ENCODE measurements at places on chromosomes 11 and 22.

DNA sequence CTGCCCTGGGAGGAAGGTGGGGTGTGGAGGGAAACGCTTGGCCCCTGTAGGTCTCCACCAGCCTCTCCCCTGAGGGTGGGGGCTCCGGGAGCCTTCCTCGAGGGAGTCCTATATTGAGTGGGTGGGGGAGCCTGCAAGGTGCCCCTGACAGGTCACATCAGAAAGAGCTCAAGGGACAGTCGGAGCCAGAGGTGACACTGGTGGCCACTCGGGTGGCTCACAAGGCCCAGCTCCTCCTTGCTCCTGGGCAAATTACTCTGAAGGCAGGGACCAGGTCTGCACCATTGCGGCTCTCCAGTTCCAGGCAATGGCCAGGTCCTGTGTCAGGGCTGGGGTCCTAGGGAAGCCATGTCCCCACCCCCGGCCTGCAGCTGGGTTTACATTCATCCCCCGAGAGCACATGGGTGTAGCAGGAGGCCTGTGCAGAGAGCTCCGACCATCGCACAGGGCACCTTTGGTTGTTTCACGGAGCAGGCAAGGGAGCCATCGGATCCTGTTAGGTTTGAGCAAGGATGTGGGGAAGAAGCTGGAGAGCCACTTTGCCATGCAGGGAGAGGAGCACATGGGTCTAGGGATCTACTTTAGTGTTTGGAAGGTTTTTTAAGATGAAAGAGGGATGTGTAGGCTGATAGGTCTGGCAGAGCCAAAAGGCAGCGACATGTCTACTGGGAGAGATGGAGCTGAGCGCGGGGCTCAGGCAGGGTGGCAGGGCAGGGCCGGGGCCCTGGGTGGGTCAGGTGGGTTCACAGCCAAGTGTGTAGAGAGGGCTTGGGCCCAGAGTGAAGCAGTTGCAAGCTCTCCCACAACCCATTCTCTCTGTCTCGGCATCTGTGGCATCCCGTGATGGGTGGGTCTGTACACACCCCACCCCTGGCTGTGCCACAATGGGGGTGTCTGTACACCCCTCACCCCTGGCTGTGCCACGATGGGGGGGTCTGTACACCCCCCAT, 14.8 kb downstream of the CCND1 start:
- DNase-seq: no peak

- no peak for DNase-seq
Measured at GRCh38 chr11:18320617-18321016, 1.3 kb downstream of the HPS5 start.

GRCh38 chr22:18968011-18968749, 32.1 kb upstream of the PRODH start:
- no peak for DNase-seq

- DNase-seq: no peak
Measured at GRCh38 chr22:37472418-37473006, 13.7 kb downstream of the MFNG start.

DNA sequence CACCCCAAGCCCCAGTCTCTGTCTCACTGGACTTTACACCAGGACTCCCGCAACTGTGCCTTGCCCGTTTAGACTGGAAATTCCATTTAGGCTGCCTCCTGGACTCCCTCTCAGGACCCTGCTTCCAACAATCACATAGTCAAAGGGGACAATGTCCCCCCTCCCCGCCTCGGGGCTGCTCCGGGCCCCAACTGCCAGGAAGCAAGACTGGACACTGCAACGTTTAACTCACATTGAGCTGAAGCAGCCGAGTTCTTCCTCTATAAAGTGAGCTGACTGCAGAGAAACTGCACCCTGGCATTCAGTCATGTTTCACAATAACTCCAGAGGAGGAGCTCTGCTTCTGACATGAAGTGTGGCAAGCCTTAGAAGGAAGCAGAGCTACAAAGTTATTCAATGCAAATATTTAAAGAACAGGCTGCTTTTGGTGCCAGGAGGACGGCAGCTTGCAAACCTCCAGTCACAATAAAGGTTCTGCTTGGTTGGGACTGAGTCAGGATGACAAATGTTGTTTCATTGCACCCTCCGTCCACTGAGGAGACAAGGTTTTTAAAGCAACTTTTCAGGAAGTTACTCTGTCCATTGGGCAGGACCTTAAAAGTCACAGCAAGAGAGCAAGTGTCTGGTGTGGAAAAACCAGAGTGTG, 19.9 kb downstream of the PACSIN2 start:
- DNase-seq: no peak

- no peak for DNase-seq
Measured at GRCh38 chr22:23856721-23857605, 712 bp upstream of the SLC2A11 start.

DNA sequence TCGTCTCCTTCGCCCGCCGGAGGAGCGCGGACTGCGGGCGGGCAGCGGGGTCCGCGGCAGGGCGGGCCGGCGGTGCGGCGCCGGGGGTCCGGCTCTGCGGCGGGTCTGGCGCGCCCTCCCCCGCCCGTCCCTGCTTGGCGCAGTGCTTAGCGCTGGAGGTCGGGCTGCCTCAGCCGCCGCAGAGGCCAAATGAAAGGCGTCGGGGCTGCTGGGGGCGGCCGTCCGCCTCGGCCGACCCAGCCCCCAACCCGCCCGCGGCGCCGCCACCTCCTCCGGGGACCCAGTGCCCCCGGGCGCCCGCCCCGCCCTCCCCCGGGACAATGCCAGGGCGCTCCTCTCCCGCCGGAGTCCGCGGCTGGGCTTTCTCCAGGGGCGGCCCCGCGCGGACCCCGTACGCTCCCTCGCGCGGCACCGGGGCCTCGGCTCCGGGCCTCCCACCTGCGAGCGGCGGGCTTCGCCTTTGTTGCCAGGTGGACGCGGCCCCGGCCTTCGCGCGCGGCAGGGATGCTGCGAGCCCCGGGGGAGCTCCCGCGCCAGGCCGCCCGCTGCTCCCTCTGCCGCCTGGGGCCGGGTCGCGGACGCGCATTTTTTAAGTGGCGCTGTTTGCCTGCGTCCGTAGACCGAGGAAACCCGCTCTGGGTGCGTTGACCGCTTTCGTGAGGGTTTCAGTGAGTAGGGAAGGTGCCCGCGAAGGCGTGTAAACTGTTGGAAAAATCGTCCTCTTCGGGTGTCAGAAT, 583 bp downstream of the APLP2 start:
- DNase-seq: peak; percentile 21

- no peak for DNase-seq
Measured at GRCh38 chr11:10654811-10655150, 38.8 kb downstream of the IRAG1 start.

DNA sequence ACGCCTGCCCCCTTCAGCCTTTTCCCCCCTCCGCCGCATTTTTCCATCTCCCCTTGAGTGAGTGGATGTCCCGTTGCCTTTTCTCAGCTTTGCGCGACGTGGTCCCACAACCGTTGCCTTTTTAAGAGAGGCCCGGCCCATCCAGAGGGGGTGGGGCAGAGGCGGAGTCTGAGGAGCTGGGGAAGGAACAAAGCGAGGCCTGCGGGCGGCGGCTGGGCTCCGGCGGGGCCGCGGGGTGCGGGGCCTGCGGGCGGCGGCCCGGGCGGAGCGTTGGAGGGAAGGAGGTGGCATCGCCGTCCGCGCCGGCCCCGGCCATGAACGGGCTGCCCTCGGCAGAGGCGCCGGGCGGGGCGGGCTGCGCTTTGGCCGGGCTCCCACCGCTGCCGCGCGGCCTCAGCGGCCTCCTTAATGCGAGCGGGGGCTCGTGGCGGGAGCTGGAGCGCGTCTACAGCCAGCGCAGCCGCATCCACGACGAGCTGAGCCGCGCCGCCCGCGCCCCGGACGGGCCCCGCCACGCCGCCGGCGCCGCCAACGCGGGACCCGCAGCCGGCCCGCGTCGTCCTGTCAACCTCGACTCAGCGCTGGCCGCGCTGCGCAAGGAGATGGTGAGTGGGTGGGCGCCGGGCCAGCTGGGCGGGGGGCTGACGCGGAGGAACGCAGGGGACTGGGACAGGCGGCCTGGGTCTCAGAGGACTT, at the start of gene FAM89B:
FAM89B (plus strand) TSS at position 183 of the 696 bp plus-strand sequence; CDS start at position 315, 132 bp downstream.
- peak; percentile 74 for DNase-seq

GRCh38 chr22:20674998-20675397, 98.9 kb upstream of the SERPIND1 start:
- DNase-seq: no peak

- DNase-seq: no peak
Measured at GRCh38 chr11:124474079-124474478, 28.6 kb upstream of the OR8B8 start.

DNA sequence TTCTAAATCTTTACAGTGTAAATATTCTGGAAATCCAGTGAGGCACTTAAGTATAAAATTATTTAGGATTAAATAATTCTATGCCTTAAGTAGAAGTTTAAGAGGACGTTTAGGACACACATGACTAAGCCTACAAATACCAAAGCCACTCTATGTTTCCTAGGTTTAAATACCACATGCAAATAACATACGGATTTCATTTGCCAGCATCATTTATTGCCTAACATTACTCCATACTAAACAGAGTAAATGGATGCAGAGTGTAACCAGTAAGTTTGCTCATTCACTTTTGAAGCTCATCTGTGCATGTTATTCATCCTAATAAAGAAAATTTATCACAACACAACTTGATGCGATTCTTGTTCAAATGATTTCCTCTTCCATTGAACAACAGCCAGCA, 4.1 kb downstream of the BDNF start:
- no peak for DNase-seq

- no peak for DNase-seq
Measured at GRCh38 chr22:28405588-28405987, 274.1 kb downstream of the TTC28 start.

- no peak for DNase-seq
Measured at GRCh38 chr11:116796548-116796947, 4.9 kb upstream of the APOA5 start.

DNA sequence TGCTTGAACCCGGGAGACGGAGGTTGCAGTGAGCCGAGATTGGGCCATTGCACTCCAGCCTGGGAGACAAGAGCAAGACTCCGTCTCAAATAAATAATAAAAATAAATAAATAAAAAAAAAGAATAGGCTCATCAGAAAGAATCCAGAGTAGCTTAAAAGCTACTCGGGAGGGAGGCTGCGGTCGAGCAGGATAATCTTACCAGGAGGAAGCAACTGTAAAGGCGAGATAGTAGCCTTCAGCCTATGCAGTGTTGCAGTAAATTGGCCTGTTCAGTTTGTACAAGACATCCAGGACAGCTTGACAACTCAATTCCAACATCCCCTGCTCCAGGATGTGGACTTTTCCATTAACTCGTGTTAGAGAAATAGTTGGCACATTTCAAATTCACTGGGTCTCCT, 1164.7 kb downstream of the LRRC4C start:
- DNase-seq: no peak

DNA sequence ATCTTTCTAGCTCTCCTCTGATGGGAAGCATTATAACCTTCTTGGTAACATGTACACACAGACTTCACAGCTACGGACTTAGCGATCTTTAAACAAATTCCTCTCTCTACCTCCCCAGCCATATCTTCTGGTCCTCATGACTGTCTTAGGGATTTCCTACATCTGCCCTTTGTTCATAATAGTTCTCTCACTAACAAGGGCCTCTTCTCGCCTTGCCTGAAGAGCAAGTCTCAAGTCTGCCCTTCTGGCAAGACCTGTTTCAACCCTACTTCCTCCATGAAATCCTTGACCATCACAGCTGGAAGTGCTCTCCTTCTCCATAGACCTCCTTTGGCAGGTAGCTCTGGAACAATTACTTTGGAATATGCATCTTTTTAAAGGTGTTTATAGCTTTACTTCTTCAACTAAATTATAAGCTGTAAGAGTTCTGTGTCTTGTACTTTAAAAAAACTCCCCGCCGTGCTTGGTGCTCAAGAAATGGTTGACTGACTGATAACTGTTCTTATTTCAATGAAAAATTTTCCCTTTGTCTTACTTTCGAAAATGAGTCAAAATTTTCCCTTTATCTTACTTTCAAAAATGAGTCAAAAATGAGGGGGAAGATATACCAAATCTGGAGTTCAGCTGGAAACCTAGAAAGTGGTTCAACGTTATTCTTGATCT, 34.7 kb downstream of the SNX19 start:
- no peak for DNase-seq

DNA sequence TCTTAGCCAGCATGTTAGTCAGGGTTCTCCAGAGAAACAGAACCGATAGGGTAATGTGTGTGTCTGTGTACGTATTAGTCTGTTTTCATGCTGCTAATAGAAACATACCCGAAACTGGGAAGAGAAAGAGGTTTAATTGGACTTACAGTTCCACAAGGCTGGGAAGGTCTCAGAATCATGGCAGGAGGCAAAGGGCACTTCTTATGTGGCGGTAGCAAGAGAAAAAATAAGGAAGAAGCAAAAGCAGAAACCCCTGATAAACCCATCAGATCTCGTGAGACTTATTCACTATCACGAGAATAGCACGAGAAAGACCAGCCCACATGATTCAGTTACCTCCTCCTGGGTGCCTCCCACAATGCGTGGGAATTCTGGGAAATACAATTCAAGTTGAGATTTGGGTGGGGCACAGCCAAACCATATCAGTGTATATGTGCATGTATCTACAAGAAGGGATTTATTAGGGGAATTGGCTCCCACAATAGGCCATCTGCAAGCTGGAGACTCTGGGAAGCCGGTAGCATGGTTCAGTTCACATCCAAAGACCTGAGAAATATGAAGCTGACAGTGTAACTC, 173.7 kb upstream of the NECTIN1 start:
- no peak for DNase-seq

GRCh38 chr22:46956498-46957215, 194.2 kb downstream of the TBC1D22A start:
- no peak for DNase-seq

DNA sequence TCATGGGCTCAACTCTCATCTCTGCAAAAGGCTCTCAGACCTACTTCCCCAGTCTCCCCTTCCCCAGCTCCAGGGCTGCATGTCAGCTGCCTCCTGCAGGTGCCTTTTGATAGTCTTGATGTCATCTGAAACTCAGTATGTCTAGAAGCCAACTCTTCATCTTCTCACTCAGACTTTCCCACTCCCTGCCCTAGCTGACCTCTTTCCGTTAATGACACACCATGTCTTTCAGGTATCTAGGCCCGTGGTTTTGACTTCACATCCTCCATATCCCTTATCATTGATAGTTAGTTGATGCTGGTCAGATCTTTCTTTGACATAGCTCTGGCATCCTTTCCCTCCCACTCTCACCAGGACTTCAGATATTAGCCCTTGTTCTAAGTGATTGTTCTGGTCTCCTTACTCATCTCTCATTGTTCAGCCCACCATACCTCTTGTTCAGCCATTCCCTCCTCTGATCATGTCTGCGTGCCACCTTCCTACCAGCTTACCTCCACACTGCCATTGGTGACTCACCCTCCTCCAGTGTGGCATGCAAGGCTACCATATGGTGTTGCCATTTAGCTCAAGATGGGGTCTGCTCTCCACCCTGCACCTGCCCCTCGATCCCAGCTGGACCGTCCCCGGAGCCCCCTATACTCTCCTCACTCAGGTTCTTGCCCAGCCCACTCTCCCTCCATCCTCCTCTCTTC, 18.4 kb downstream of the TTC12 start:
- no peak for DNase-seq

GRCh38 chr11:3616721-3617460, 24.9 kb downstream of the ART5 start:
- DNase-seq: no peak

- DNase-seq: no peak
Measured at GRCh38 chr11:429931-430456, 11.8 kb downstream of the ANO9 start.

DNA sequence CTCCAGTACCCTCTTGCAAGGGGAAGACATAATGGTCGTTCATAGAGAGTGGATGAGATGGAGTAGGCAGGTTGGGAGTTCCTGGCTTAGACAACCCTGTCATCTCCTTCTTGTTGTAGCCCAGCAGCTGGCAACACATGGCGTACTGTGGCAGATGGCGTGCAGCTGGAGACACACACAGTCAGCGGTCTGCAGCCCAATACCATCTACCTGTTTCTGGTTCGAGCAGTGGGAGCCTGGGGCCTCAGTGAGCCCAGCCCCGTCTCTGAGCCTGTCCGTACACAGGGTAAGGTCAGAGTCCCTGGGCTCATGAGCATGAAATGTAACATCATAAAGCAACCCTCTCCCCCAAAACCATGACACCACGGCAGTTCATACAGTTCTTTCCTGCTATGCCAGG, 8.7 kb downstream of the ROBO3 start:
- DNase-seq: no peak

All from hypothalamus (tissue), 51 donors.